Activated T-helper 2 cell treated with anti-CD3 and anti-CD28 coated beads, Interferon-gamma antibody, Interleukin-2, Interleukin-4, amounts not matched to agents 10 μg/mL and 5 μg/mL and 100 μg/mL, durations not matched to agents 14 hours and 24 hours and 36 hours (primary cell): ENCODE measurements at places on chromosomes 3 and 15. TPM values are rescaled to one million over a fixed set of nuclear protein-coding genes. Genes with fewer than 3 reads are reported as not detected.

DNA sequence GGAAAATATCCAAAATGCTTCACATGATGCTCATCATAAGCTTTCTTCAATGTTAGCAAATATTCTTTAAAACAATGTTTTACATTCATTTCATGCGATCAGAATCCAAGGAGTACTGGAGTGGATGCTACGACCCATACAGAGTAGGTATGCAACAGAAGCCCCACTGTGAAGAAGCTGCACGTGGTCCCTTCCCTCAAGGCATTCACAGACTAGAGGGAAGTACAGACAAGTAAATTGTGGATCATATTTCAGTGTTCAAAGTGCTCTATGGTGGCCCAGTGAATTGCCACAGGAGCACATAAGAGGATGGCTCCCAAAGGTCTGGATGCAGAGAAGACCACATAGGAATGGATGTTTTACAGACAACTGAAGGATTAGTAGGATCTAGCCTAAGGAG lies 789.9 kb downstream of the IGSF11 start:
- H3K27me3 ChIP-seq = no peaks in the 10 kb centered on the region
- no peak for DNase-seq
- no peaks in the 10 kb centered on the region for H3K36me3 ChIP-seq
- no peak overlapping the region for H3K4me3 ChIP-seq

GRCh38 chr15:27955087-27955486 lies 144.0 kb downstream of the OCA2 start:
- H3K4me3 ChIP-seq = no peak overlapping the region
- no peaks in the 10 kb centered on the region for H3K4me1 ChIP-seq
- DNase-seq = no peak
- no peaks in the 10 kb centered on the region for H3K36me3 ChIP-seq
- no peak overlapping the region for H3K27ac ChIP-seq

DNA sequence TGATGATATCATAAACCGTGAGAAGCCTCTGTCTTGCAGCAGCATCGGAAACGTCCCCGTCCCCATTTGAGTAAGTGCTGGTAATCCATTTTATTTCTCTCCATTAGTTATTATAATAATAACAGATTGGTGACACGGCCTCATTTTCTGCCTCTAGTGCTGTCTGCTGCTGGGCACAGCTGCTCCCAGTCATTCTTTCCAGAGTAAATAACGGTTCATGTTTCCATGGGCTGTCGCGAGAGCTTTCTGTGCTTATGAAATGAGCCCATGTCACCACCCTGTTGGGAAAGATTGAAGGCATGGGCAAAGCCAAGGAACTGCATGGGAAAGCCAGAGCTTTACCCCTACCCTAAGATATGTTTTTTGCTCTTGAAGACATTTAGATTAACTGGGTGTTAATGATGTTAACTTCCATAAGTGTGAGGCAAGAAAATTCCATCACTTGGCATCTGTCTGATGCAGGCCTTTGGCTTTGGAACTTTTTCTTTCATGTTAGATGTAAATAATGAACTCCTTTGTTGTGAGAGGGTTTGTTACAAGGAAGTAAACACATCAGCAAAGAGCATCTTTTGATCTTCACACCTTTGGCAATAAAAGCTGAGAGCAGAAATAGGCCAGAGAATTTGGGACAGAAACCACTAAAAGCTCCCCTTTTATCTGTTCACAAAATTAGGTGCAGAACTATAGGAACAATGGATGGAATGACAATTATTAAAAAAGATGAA lies 141.8 kb downstream of the FILIP1L start:
- H3K27me3 ChIP-seq = no peaks in the 10 kb centered on the region
- no peak overlapping the region for H3K4me3 ChIP-seq
- peaks cover 31% of the 10 kb centered on the region for H3K4me1 ChIP-seq
- H3K36me3 ChIP-seq = peaks cover 9% of the 10 kb centered on the region

- DNase-seq = no peak
- H3K4me1 ChIP-seq = no peaks in the 10 kb centered on the region
- H3K36me3 ChIP-seq = peaks cover 70% of the 10 kb centered on the region
Measured at GRCh38 chr15:49852756-49853155, 231.9 kb downstream of the DTWD1 start.

- no peak for DNase-seq
- no peak overlapping the region for H3K27ac ChIP-seq
- peaks cover 24% of the 10 kb centered on the region for H3K36me3 ChIP-seq
- H3K4me1 ChIP-seq = no peaks in the 10 kb centered on the region
- no peak overlapping the region for H3K4me3 ChIP-seq
Measured at GRCh38 chr3:12906141-12906915, 65.0 kb upstream of the RPL32 start.

The MAP2K1 gene
- total RNA-seq = 107 and 111 TPM in 2 replicates
